GM06990 (cell line): ENCODE measurements at places on chromosomes 2 and 18.

DNA sequence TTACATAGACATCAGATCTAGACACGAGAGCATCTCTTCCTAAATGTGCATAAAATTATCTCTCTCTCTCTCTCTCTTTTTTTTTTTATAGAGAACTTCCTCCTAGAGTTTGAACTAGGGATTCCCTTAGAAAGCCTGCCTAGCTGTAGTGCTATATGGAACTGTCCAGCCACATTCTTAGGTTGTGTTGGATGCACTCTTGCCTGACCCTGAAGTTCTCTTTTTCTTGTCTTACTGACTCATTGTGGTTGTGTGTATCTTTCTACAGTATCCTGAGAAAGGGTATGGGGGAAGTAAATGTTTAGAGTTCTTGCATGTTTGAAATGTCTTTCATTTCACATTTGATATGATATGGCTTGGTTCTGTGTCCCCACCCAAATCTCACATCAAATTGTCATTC, 368.2 kb downstream of the CDH2 start:
- DNase-seq, result no peak

DNA sequence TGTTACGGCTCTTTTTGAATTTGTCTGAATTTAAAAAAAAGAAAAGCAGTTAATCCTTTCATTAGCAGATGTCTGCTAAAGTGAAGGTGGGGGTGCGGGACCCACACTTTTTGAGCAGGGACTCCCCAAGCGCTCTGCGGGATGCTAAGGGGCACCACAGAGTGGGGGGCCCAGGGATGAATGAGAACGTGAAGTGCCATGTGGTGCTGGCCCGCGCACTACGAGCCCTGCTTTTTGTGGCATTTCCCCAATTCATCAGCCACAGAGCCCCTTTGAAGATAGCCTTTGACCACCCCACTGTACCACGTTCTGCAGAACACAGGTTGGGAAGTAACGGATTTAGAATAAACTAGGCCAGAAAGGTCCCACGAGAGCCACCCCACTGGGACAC, 28.6 kb downstream of the HS1BP3 start:
- no peak for DNase-seq

GRCh38 chr2:176079285-176079830, 4.4 kb downstream of the EVX2 start:
- DNase-seq, result no peak

- no peak for DNase-seq
Measured at GRCh38 chr2:120385355-120386127, 39.6 kb downstream of the INHBB start.

DNA sequence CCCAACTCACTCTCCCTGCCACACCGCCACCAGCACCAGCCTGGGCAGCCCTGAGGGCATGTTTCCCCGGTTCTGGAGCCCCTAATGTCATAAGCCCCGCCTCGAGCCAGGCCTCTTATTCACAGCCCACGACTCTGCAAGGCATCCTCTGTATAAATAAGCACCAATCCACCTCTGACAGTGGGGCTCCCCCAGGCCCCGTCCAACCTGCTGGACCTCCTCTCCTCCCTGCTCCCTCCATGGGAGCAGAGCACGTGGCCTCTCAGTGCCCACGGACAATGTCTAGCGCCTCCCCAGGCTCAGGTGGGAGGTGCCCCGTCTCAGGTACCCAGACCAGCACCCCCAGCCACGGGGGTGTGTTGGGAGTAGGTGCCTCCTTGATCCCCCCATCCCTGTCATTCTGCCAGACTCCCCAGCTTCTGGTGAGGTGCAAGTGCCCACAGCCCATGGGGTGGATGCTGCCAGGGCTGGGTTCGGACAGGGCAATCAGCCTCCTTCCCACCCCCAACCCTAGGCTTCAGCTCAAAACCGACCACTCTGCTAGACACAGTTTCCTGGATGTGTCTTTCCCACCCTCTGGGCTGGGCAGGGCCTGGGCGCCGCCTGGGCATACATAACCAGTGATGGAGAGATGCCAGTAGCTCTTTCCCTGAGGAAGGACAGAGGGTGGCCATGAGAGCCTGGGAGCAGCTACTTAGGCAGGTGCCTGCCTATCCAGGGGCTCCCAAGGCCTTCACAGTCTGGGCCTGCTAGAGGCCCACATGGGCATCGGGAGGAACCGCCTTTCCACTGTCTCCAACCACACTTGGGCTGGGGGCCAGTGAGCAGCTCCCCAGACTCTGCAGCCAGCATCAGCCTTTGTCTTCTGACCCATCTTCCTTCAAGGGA, 1.6 kb upstream of the ADRA2B start:
- no peak for DNase-seq

GRCh38 chr2:239858179-239858578, 167.0 kb downstream of the NDUFA10 start:
- DNase-seq, result no peak

DNA sequence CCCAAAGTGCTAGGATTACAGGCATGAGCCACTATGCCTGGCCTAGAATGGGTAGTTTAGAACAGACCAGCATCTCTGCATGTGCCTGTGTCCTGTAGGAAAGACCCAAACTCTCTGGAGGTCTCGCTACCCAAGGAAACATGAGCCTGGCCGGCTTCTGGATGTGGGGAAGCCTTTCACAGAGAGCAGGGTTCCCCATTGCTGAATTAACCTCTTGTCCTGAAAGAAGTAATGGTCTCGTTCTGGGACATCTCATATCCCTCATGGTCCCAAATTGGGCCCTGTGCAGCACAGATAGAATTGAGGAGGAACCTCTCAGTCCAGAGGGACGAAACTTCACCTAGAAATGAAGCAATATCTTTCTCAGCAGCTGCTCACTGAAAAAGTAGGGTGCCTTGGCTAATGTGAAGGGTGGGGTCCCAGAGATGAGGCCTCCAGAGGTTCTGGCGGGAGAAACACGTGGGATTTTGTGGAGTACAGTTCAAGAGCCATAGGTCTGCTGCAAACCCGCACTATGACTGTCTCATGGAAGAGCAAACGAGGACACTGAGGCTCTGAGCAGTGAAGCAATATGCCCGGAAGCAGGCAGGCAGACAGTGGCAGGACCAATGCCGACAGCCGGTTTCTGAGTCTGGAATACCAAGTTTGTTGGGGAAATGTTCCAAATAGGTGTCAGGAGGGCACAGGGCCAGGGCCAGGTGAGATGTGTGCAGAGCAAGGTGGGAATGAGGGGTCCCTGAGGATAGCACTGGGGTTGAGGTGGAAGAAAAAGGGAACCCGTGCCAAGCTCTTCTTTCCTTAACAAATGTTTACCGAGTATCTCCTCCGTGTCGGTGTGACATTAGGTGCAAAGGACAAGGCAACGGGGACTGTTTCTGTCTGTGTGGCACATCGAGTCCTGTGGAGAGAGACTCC, 121.0 kb upstream of the TWIST2 start:
- DNase-seq, result no peak

- no peak for DNase-seq
Measured at GRCh38 chr2:37782721-37783371, 111.4 kb upstream of the CDC42EP3 start.

DNA sequence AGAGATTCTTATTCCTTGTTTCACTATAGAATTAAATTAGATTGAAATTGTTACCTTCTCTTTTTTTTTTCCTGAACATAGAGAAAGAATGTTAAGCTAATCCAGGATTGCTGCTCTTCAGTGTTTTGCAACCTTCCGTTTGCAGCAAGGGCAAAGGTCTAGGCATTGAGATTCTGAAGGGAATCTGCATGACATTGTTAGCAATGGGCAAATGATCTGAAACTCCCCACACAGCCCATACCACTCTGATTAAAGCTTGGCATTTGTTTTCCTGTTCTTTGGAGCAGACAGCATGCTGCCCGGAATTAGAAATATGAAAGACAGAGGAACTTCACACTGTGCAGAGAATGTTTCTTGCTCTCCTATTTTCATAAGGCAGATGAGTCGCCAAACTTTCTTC, 551.8 kb downstream of the SOCS6 start:
- DNase-seq, result no peak

GRCh38 chr18:2610549-2610948, 39.2 kb downstream of the NDC80 start:
- no peak for DNase-seq

GRCh38 chr2:26161926-26162325, 11.0 kb upstream of the GAREM2 start:
- DNase-seq, result no peak

DNA sequence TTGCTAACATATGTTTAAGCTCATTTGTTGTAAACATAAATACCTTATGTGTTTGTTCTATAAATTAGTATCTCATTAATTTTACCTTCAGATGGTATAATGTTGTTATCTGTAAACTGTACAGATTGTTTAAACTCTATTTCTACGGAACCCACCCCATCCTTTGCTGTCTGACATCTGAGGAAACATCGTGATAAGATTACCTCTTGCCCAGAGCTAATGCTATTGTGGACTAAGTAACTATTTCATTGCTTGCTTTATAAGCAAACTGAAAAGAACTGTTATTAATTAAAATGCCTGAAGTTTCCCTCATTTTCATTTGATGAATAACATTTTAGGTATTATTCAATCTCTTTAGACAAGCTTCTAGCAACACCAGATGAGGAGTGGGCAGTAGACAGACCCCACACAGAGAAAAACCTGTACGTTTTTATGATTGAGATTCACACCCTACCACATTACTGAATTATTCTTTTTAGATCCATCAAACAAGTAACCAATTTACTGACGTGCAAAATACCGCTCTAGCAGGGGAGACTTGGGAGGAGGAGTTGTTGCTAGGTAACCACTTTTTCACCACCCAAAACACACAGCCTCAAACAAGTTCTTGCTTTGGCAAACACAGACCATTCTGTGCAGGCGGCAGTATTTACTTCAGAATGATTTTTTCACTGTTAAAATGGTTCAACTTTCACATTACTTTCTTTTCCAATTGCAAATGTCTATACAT, 1.9 kb upstream of the SYT4 start:
- DNase-seq, result no peak

- DNase-seq, result no peak
Measured at GRCh38 chr2:186059096-186059495, 320.5 kb downstream of the FSIP2 start.

DNA sequence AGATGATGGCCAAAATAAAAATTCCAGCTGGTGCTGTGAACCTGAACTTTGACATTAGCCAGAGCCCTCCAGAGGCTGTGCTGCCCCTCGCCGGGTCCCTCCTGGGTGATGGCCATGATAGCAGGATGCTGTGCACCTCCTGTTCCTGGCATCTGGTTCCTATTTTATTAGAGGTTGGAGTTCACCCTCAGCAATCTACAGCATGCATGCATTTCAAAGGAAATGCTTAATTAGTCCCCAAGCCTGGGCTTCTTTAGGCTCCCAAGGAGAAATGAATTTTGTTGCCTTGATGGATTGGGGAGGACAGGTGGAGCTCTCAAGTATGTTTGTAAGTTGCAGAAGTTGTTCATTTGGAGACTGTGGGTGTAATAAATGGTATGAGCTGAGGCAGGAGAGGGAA, 166.9 kb downstream of the GLI2 start:
- no peak for DNase-seq

GRCh38 chr18:79818036-79818435, 20.3 kb downstream of the KCNG2 start:
- no peak for DNase-seq
